ENCODE measurements at places on chromosomes 1 and 21.

DNA sequence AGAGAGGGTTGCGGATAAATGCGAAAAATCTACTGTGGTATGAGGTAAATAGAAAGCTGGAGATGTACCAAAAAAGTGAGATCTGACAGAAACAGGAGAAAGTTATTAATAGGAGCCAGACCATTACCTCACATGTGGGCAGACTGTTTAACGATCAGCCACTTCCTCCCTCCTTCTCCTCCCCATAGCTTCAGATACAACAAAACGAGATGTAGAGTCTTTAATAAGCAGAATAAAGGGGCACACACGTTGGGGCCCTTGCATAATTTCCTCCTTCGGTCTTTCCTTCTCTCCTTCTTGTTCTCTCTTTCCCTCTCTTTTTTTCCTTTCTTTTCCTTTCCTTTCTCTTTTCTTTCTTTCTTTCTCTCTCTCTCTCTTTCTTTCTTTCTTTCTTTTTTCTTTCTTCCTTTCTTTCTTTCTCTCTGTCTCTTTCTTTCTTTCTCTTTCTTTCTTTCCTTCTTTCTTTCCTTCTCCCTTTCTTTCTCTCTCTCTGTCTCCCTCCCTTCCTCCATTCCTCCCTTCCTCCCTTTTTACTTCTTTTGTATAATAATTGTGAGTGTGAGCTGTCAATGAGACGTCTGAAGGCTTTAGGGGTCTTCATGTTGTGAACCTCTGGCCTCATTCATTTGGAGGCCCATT is 242.1 kb downstream of the GRIK1 start:
- DNase-seq, result no peak

DNA sequence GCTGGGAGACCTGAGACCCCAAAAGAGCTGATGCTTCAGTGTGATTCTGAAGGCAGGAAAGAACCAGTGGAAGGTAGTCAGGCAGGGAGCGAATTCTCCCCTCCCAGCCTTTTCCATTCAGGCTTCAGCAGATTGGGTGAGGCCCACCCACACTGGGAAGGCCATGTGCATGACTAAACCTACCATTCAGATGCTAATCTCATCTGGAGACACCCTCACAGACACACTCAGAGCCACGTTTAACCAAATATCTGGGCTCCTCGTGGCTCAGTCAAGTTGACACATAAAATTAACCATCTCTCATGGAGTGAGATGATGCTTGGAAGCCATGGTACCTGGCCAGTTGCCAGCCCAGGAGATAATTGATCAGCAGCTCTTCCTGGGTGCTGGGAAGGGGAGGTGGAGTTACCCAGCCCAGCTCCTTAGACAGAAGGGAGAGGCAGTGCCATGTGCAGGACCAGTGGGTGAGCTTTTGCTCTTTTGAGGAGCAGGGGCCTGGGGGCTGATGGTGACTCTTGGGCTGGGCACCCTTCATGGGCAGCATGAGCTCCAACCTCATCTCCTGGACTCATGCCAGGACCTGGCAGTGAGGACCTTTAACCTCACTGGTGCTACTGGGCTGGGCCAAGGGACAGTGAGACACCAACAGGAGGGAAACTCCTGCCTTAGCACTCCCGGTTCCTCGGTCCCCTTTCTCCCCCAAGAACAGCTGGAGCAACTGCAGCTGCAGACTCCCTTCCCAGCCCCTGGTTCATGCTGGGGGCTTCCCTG is 89.0 kb upstream of the ACTL8 start:
- DNase-seq, result no peak

DNA sequence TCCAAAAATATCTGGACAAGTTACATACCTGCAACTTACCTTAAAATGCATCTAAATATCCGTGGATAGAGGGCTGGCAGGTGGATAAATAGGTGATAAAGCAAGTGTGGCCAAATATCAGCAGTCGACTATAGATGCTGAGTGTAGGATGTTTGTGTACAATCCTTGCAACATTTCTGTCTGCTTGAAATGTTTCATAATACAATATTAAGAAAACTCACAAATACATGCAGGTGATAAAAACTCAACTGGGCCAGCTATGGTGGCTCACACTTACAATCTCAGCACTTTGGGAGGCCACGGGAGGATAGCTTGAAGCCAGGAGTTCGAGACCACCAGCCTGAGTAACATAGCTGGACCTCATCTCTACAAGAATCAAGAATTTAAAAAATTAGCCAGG is 41.0 kb downstream of the ACTA1 start:
- DNase-seq, result no peak

GRCh38 chr1:116277840-116278540 is 95.1 kb upstream of the ATP1A1 start:
- DNase-seq, result no peak

GRCh38 chr1:31378001-31378400 is 5.1 kb upstream of the FABP3 start:
- DNase-seq, result no peak

DNA sequence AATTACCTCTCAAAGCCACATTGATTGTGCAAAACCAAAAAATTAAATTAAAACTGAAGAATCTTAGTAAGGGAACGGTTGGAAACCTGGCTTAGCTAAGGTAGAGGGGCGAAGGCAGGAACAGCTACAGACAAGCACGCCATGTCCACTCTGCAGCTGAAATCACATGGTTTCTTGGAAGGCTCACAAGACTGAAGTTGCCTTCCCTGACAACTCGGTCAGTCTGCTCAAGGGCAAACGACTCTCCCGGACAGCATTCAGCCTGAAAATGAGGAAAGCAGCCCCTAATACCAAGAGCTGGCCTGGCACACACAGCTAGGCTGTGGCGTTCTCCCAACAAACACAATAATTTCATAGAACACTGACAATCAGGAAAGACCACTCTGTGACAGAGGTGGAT is 22.7 kb upstream of the BECN2 start:
- DNase-seq, result no peak

DNA sequence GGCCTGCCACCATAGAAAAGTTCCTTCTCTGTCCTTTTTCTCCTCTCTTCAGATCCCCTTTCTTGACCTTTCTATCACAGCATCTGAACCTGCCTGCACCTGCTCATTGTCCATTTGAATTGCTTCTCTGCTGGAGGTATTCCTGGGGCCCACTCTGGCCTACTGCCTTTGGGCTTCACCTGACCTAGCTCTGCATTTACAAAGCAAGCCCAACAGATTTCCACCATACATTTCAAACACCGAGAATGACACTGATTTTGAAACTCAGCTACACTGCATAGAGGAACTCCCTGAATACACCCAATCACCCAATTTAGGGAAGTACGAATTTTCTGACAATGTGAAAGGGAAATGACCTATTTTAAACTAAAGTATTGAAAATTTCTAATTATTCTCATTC is 284.5 kb upstream of the USP25 start:
- peak; percentile 46 for DNase-seq

DNA sequence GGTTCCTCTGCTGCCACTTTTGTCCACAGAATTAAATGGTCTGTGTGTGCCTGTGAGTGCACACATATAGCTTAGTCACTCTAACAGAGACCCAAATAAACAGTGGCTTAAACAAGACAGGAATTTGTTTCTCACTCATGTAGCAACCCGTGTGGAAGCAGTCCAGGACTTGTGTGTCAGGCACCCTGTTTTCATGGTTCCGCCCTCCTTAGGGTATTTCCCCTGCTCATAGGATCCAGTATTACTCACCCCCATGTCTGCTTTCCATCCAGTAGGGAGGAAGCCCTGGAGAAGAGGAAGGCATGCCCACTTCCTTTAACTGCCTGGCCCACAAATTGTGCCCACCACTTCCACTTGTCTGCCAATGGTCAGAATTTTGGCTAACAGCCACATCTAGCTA is 41.3 kb upstream of the TACSTD2 start:
- no peak for DNase-seq

DNA sequence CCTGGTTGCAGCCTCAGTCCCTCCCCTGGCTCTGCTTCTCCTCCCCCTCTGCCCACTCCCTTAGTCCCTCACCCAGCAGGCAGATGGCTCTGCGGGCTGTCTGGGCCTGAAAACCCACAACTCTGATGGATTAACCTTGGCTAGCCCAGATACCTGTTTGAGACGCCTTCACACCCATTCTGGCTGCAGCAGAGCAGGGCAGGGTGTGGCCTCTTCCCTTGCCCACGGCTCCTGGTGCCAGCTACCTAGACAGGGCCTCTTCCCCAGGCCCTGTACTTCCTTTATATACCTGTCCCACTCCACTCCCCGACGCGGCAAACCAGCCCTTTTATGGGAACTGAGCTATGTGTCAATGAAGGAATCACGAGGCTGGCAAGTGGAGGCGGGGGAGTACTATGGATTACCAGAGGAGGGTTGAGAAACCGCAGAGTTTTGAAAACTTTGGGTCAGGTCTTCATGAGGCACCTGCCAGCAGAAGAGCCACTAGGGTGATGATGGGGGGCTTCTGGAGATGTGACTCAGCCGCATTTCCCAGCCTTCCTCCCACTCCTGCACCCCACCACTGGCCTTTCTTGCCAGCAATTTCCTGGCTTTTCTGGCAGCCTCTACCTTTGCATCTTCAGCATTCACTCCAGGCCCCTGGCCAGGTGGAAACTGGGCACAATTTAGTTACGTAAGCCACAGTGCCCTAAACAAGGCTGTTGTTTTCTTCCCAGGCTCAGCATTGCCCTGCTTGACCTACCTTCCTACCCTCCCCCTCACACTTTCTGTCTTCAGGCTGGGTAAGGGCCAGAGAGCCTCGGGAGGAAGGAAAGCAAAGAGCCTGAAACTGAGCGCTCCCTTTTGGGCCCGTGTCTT is at the start of gene CHI3L1:
Gene CHI3L1, minus strand, starts transcription at position 259 of the 858 bp plus-strand sequence. Its CDS starts 81 bp downstream, at position 178.
- DNase-seq, result peak; percentile 51

DNA sequence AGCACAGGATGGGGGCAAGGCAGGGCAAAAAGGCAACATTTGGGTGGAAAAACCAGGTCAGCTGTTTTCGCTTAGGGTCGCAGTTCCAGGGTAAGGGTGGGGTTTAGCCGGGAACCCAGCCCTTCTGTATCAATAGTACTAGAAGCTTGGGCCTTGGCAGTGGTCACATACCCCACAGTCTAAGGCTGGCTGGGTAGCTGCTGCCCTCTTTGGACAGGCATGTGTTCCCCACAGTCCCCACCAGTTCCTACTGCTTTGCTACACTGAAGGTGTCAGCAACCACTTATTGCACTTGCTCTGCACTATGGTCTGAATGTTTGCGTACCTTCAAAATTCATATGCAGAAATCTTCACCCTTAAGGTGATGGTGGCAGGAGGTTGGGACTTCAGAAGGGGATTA is 349.8 kb downstream of the LTN1 start:
- DNase-seq, result no peak

DNA sequence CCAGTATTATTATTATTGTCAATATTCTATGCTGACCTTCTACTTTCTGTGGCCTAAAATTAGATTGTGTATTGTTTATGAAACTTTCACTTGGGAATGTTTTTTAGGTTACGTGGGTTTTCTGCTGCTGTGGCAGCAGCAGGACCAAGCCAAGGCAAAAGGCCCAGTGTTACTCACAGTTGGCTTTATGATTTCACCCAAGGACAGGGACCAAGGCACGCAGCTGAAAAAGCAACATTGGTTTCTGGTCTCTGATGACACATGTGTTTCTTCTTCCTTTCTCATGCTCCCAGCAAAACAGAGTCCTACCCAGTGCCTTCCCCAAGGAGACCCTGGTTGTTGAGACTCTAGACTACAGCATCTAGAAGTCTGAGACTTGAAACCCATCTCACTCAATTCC is 413.7 kb downstream of the SETD4 start:
- DNase-seq, result no peak

DNA sequence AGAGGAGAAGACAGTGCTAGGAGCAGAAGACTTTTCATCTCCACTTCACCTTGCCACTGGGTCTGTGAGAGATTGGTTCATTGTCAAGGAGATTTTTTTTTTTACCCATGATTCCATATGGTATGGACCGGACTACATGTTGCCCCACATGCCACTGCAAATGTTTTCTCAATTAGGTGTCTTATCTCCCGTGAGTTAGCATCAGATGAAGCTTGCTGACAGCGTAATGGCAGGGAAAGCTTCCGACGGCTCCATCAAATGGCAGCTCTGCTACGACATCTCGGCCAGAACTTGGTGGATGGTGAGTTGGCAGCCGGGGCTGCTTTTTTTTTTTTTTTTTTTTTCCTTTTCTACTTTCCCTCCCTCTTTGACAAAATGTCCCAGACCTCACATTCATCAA is 217.2 kb upstream of the NFIA start:
- no peak for DNase-seq

- DNase-seq, result no peak
These were observed 186.8 kb downstream of the LMX1A start for GRCh38 chr1:165169729-165170128.

GRCh38 chr1:89971600-89971999 is 23.3 kb upstream of the ZNF326 start:
- DNase-seq, result no peak

DNA sequence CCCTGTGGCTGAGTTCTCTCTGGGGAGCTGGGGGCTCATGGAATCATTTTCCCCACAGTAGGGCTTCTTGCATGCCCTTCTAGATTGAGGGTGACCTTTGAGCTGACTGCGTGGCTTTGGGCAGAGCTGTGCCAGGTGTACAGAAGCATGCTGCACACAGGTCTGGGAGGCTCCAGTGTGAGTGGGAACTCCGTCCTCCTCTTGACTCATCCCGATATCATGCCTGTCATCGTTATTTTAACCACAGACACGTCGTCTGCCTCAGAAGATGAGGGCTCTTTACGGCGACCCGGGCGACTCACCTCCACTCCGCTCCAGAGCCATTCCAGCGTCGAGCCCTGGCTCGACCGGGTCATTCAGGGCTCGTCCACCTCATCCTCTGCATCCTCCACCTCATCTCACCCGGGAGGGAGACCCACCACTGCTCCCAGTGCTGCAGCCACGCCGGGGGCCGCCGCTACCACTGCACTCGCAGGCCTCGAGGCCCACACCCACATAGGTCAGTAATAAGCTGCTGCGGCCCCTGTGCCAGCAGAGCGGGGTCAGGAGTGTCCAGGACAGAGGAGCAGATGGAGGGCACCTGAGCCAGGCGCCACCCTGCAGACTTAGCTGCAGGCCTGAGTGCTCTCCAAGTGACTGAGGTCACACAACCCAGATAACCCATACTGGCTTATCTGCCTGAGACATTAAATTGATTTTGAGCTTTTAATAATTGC is 39.8 kb downstream of the DIP2A start:
- no peak for DNase-seq

DNA sequence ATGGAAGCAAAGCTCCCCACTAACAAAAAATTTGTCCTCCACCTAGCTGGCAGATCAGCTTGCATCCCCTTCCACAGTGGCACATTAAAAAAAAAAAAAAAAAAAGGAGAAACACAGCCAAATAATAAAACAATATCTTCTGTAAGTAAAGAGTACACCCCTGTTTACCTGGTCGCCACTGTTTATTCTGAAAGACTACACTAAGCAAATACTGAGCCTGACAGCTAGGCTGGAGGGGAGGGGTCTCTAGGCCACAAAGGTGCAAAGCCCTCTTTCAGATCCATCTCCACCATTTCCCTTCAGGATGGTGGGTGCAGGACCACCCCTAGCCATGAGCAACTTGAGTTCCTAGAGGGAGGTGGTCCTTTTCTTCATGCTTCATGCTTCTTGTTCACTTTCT is 22.8 kb upstream of the SLC45A3 start:
- no peak for DNase-seq

Data from iPS-NIHi11 (cell line).